ENCODE measurements at places on chromosomes 7 and 10.

DNA sequence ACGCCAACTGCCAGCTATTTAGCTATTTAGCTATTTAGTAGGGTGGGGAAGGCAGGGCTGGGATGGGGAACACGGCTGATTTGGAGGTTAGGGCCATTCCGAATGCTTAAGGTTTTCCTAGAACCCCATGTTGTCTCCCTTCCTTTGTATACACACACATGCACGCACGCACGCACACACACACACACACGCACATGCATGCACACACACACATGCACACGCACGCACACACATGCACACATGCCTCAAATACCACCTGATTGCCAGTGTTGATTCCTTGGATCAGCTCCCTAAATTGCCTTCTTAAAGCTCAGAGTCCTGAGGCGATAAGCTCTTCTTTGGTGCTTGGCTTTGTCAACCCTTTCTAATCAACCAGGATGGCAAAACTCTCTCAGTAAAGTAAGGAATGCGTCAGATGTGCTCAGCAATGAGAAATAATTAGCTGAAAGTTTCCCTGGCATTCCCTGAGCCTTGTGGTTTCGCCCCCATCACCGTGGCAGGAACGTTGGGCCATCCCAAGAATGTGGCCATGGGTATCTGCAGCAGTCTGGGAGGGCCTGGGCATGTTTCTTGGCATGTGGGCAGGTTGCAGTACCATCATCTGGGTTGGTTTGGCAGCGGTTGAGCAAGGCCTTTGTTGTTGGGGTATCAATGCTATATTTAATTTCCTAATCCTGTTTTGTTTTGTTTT lies 305.6 kb downstream of the LRMDA start:
- DNase-seq = no peak

DNA sequence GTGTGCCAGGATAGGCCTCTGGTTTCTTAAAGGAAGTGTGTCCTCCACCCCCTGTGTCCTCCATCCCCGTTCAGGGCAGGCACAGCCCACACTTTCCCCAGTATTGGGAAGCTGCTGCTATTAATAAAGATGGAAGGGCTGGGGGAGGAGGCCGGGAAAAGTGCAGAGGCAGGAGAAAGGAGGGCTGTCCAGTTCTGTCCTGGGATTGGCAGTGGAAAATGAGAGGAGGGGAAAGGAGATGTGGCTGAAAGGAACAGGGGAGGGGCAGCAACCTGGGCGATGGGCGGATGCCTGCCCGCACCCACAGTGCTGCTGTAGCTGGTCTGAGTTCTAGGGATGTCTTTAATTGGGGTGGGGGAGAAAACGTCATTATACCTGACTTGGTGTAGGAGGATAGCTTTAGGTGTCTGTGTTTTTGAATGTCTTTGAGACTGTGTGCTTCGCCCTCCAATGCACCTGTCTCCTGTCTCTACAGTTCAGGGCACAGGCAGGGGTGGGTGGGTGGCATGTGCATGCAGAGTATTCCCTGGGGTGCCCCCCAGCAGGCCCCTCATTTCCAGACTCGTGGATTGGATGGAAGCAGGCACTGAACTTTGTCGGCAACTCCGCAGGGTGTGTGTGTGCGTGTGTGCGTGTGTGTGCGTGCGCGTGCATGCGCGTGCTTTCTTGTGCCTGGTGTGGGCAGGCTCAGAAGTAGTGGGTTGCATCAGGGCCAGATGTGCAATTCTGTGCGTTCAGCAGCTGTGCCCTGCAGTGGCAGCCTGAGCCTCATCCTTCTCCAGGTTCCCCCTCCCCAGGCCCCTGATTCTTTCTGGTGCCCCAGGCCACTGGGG lies 2.5 kb downstream of the TRIM8 start:
- DNase-seq = no peak

DNA sequence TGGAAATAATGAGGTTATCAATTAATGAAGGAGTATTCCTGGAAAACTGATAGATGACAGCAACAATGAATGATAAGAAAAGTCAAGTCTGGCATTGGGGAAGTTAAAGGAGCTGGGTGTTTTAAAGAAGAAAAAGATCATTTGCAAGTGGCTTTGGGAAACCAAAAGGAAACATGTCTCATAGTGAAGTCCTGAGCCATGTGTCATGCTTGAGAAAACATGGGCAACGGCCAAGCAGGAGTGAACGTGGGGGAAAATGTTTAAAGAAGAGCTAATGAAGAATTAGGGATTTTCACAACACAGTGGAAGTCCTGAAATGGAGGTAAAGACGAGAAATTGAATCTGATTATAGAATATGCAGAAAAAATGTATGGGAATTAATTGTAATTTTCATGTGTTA lies 1383.2 kb upstream of the CELF2 start:
- DNase-seq = no peak

DNA sequence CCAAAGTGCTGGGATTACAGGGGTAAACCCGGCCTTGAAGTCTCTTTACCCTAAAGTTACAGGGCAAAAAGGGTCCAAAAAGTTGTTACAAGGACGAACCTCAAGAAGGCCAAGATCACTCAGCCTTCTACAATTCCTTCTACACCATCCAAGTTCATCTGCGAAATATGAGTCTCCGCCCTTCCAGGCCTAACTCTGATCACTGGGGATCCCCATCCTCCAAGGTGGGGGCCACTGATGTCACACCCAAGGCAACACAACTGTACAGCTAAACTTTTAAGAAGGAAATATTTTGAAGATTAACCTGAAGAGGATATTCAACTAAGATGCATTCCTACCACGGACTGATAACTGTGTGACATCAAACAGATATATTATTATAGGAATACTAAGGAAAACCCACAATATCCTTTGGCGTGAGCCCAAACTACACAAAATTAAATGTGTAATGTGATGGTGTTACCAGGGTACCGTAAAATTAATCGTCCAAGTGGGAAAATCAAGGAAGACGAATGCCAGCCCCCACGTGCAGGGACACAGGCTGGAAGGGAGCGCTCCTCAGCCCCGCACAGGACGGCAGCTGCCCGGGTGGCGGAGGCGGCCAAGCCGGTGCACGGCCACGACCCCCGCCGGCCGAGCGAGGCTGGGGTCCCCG lies 1.0 kb downstream of the PAXIP1 start:
- no peak for DNase-seq

GRCh38 chr7:140972876-140973829 lies 41.6 kb downstream of the MRPS33 start:
- no peak for DNase-seq

- no peak for DNase-seq
Measured at GRCh38 chr10:102712843-102713538, 1.2 kb downstream of the ARL3 start.

- DNase-seq = no peak
Measured at GRCh38 chr7:21497072-21497471, 45.8 kb upstream of the DNAH11 start.

DNA sequence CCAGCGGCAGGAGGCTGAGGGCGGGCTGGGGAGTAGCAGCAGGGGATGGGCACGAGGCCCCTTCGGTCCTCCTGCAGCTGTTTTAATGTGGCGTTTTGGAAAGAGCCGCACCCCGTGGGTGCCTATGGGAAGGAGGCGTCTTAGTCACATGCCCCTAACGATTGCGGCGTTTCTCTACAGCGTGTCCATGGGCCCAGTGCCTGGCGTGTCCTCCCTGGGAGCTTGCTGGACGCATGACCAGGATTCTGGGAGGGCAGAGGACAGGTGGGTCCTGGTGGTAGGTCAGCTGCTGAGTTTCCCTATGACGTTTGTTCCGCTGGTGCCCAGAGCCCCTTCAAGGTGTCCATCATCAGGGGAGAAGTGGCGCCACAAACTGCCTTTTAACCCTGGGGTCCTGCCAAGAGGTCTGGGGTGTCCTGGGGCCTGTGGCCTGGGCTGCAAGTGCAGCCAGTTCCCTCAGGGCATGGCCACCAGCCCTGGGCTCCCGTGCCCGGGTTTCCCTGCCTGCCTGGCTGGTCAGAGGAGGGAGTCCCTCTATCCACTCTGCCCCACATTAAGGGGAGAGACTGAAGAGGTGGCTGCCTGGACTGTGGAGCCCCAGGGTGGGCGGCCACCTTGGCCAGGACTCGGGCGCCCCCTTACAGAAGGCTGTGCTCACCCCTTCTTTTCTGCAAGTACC lies 48.7 kb downstream of the PWWP2B start:
- no peak for DNase-seq
